ENCODE measurements at places on chromosomes 13 and 19.

DNA sequence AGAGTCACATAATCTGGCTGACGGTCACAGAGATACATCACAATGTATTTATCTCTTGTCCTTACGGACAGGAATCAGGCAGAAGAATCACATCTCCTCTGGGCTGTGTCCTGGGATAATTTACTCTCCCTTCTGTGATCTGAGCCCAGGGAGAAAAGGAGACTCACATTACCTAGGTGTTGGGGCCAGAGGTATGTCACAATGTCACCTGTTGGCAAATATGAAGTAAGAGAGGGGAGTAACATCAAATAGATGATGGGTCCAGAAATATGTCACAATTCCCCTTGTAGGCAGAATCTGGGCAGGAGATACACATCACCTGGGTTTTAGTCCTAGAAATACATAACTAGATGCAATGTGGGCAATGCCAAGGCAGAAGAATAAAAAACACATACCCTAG, 67.2 kb downstream of the ZNF726 start:
- DNase-seq, result no peak

- DNase-seq, result no peak
These were observed 23.2 kb downstream of the PDX1 start for GRCh38 chr13:27942972-27943371.

DNA sequence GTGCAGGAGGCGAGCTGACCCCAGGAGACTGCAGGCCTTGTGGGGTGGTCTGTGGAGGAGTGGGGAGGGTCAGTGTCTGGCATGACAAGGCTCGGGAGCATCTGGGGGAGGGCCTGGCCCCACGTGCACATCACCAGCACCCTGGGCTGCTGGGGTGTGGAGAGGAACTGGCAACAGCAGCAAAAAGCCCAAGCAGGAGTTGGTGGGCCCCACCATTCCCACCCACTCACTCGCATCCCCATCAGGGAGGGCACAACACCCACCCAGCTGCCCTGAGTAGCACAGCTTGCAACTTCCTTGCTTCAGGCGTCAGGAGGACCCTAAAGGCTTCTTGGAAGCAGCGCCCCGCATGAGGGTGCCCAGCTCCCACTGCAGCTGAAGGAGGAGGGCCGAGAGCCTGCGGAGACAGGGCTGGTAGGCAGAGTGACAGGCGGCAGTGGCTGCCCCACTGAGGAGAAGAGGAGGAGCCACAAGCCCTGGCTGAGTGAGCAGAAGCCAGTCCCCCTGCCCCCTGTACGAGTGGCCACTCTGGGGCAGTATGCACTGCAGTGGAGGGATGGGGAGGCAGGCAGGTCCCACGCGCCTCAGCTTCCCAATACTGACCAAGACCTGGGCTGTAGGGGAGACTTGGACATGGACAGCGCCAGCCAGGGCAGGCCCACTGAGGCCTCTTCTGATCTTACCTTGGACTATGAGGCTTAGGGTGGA, 26.5 kb downstream of the ELL start:
- no peak for DNase-seq

GRCh38 chr13:42899266-42899665, 92.8 kb downstream of the EPSTI1 start:
- DNase-seq, result no peak

GRCh38 chr19:18304458-18305310, 18.2 kb downstream of the LSM4 start:
- DNase-seq, result peak; percentile 84

DNA sequence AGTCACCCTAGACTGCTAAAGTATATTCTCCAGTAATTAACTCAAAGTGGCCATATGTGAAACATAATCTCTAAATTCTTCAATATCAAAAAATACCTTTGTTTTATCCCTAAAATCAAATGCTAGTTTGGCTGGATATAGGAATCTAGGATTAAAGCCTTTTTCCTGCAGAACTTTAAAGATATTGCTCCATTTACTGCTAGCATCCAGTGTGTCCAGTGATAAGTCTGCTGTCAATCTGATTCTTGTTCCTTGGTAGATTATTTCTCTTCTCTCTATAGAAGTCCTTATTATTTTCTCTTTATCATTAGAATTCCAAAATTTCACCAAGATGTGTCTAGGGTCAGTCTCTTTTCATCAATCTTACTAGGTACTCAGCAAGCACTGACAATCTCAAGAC, 384.6 kb downstream of the FGF14 start:
- no peak for DNase-seq

GRCh38 chr19:46896076-46896794, 35.4 kb downstream of the ARHGAP35 start:
- no peak for DNase-seq

GRCh38 chr19:10069046-10069445, 17.1 kb upstream of the SHFL start:
- DNase-seq, result peak; percentile 30

DNA sequence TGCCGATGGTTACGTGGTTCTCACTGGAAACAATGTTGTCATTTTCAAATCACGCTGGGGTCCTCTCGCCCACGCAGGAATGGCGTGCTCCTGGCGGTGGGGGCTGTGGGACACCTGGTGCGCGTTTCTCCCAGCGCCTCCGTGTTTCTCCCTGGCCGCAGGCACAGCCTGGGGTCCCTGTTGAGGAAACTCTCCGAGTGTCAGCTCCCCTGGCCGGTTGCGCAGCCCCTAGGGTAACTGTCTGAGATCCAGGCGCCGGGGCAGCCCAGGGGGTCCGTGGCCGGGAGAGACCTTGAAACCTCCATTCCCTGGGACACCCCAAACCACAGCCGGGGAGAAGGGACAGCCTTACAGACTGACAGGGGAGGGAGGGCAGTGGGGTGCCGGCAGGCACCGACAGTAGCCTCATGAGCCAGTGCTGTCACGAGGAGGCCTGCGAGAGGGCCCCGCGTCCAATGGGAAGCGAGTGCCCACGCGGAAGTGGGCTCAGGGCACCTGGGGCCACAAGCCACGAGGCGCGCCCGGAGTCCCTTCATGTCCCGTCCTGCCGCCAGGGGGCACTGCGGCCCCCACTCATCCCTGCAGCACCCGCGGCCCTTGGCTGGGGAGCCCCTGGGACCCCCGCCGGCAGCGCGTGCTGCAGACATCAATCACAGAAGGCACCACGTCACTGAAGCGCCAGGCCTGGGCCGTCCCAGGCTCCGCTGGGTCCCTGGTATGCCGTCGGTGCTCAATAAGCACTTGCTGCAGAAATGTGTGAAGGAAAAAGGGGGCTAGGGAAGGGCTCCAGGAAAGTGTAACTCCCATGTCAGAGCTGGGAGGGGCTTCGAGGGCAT, 9.5 kb downstream of the ADAMTSL5 start:
- peak; percentile 31 for DNase-seq

DNA sequence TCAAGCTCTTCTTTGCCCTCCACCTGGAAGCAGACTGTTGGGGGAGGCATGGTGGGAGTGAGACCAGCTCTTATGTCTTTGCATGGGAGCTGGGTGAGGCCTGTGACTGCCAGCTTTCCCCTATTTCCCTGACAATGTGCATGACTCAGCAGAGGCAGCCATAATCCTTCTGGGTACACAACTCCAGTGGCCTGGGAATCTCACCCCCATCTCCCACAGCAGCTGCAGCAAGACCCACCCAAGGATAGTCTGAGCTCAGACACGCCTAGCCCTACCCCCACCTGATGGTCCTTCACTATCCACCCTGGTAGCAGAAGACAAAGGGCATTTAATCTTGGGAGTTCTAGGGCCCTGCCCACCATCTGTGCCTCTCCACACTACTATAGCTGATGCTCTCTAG, 41.4 kb upstream of the FGF14 start:
- no peak for DNase-seq

DNA sequence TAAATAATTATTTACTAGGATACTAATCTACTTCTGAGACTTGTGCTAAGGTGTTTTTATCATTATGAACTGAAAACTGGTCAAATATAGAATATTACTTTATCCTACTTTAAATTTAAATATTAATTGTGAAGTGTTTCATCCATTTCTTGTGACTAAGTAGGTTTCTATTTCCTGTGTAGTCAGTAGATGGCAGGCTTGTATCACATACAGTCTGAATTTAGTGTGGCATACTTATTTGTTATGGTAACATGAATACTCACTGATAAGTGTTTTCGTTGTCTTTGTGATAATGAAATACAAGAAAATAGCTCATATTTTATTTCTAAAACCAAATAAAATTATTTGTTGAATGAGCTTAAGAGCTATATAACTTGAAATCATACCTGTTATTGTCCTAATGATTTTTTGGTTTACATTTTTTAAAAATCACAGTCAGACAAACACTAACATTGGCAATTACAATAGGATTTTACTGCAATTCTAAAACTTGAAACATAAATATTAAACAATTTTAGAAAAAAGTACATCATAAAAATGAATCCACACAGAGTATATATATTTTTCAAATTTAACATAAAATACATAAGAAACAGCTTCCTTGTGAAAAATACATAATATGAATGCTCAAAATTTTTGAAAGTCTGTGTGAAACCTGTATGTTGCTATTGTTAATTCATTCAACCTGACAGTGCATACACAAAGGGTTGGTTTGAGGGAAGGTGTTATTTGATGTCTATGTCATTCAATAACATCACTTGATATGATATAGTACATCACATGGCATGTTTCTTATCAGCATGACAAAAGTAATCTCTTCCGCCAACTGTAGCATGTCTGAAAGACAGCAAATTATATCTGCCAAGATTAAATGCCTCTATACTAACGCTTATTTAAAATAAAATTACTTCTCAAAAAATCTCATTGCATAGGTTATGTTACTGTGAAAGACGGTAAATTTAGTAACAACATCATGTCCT, 904.8 kb upstream of the PCDH20 start:
- DNase-seq, result peak; percentile 60

DNA sequence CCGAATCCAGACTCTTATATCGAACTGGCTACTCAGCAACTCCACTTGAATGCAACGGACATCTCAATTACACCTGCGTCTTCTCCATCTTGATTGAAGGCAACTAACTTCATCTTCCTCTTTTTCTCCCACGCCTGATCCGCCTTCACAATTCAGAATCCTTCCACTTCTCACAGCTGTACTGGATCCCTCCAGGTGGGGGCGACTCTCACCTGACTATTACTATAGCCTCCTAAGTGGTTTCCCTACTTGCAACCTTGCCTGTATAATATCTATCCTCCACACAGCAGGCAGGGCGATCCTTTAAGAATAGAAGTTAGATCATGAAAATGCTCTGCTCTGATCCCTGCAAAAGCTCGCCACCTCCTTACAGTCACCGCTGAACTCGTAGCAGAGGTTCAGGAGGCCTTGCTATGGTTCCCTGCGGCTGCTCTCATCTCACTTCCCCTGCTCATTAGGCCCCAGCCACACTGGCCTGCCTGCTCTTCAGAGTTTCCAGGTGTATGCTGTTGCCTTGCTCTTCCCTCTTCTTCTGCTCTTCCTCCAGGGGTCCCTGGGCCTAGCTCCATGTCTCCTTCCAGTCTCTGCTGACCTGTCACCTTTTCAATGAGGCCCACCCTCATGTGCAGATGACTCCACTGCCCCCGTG, 31.9 kb downstream of the RFXAP start:
- no peak for DNase-seq

DNA sequence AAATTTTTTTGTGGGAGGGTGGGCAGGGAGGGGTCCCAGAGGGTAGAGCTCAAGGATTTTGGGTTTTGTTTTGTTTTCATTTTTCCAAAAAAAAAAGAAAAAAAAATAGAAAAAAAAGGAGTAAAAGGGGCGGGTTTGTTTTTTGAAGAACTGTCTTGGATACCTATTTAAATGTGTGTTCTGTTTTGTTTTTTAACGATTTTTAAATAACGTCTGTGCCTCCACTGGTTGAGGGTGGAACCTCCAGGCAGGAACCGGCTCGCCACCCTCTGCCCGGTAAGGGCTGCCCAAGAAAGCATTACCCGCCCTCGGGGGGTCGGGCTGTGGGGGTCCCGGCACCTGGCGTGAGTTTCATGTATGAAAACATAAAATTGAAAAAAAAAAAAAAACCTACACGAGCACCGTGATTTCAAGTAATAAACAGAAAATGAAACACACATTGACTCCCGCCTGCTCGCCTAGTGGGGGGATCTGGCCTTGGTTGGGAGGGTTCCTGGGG, 10.4 kb downstream of the MIDN start:
- DNase-seq, result no peak

- no peak for DNase-seq
These were observed 3.5 kb upstream of the ZNF577 start for GRCh38 chr19:51891193-51891747.

- peak; percentile 39 for DNase-seq
These were observed 44.2 kb downstream of the WASF3 start for GRCh38 chr13:26601669-26602068.

- no peak for DNase-seq
These were observed 37.9 kb downstream of the OR10H4 start for GRCh38 chr19:15986701-15987100.

DNA sequence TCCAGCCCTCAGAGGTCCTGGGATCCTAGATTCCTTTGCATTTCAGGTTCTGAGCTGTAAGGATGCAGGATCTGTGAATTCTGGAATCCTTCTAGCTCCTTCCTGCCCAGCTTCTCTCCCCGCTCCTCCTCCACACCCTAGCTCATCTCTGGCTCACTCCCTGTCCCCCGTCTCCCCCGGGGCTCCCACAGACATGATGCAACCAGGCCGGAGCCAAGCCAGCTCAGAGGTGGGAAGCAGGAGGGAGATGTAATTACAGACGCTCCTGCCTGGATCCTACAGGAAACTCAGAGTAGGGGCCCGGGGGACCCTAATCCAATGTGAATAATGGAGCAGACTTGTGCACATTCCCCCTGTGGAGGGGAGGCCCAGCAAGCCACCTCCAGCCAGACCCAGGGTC, 4.5 kb downstream of the GNG8 start:
- peak; percentile 73 for DNase-seq

- DNase-seq, result no peak
These were observed 2.8 kb upstream of the FOSB start for GRCh38 chr19:45464852-45465441.

DNA sequence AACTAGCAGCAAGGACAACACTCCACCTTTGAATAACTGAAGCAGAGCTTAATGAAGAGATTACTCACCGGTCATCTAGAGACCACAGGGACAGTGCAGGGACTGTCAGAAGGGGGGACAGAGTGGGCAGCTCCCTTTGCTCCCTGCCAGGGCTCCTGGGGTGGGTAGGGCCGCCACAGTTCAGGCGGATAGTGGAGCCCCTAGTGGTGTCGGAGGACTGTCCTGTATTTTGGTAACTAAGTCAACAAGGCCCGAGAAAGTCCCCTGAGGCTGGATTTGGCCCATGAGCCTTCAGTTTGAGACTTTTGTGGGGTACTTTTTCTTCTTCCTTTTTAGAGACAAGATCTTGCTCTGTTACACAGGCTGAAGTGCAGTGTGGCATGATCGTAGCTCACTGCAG, 44.6 kb downstream of the GJA3 start:
- DNase-seq, result no peak

- no peak for DNase-seq
These were observed 877 bp upstream of the NLRP11 start for GRCh38 chr19:55832676-55833075.

- DNase-seq, result no peak
These were observed 226.6 kb upstream of the MAB21L1 start for GRCh38 chr13:35703061-35703460.

Measured in iris pigment epithelial cell (primary cell).